ENCODE measurements at places on chromosomes 11 and 22.
A peak's percentile ranks its signal among the peaks of the same experiment; 100 is the strongest.

- no peak for DNase-seq
Measured at GRCh38 chr11:112106070-112106469, 19.4 kb downstream of the SDHD start.

GRCh38 chr11:68081691-68082090, 39.5 kb downstream of the CHKA start:
- DNase-seq: no peak

- DNase-seq: no peak
Measured at GRCh38 chr11:92482492-92483060, 258.0 kb downstream of the FAT3 start.

- no peak for DNase-seq
Measured at GRCh38 chr11:23179609-23180008, 319.3 kb upstream of the CCDC179 start.

DNA sequence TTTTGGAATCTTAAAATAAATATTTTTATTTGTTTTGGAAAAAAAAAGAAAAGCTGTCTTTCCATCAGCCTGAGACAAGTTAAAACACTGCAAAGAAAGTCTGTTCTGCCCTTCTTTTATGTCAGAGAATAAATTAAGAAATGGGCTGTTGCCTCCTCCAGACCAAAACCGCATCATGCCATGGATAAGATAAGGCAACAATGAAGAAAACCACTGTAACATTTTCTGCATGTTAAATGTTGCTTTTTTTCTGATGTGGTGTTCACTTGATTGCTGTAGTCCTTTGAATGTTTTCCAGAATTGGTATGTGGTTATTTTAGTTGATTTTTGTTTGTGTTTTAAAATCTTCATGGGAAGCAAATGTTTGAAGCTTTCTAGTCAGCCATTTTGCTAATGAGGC, 319.2 kb upstream of the CNTN5 start:
- no peak for DNase-seq

GRCh38 chr11:66477263-66478201, 2.7 kb upstream of the DPP3 start:
- DNase-seq: peak; percentile 30

DNA sequence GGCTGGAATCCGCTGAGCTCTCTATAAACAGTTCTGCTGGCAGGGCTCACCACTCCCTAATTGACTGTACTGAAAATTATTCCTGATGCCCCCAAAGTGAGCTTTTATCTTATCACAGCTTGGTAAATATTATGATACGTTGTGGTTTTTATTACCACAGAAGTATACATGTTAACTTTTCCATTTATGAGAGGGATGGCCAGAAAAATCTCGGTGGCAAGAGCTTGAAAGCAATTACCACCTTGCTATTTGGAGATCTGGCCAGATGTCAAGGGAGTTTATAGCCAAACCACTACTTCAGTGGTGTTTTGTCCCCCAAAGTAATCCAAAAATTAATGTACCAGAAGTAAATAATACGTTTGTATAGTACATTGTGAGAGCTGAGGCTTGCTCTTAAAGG, 75.4 kb upstream of the RCN1 start:
- no peak for DNase-seq

DNA sequence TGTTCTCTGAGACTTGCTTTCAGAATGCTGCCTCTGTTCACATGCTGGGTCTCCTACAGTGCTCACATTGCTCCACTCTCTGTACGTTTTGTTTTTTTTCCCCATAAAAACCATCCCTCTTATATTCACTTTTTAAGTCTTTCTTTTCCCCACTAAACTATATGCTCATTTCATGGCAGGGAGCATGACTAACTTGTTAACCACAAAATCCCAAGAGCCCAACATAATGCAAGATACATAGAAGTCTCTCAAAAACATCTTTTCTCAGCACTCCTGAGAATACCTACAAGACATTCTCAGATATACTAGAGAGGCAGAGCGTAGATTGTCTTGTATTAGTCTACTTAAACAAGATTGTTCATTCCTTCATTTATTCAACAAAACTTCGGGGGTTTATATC, 73.3 kb downstream of the FAM76B start:
- DNase-seq: no peak

DNA sequence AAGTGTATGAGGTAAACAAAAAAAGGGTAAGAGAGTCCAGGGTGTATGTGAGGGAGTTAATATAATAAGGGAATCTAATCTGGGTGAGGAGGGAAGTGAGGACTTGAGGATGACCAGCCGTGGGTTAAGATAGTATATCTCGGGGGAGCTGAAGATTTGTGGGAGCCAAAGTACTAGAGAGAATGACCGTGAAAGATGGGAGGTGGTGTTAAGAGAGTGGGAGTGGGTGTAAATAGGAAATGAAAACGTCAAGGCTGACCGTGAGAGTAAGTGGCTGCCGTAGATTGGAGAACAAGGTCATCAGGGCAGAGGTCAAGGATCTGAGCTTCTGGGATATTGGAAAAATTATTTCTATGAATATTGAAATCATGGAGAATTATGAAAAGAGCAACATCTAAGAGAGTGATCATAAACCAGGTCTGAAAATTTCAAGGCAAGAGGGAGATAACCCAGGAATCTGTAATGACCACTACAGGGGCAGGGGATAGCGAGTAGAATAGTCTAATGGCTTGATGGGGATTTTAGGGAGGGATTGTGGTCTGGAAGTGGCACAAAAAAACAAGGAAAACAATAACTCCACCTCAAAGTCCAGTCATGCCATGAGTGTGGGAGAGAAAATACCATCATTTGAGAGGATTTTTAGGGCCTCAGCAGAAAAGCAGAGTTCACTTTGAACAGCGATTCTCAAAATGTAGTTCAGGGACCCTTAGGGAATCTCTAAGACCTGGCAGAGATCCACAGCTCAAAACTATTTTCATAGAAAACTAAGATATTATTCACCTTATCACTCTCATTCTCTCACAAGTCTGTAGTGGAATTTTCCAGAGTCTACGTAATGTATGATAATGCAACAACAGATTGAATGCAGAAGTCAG, 72.0 kb downstream of the PRR5L start:
- DNase-seq: no peak

- no peak for DNase-seq
Measured at GRCh38 chr11:96373826-96374225, 15.9 kb downstream of the CCDC82 start.

Data from right forelimb (tissue), 1 donor.